ENCODE measurements at places on chromosomes 3 and 15.

GRCh38 chr15:20341901-20342600 is 199.5 kb downstream of the GOLGA6L6 start:
- DNase-seq, result no peak

DNA sequence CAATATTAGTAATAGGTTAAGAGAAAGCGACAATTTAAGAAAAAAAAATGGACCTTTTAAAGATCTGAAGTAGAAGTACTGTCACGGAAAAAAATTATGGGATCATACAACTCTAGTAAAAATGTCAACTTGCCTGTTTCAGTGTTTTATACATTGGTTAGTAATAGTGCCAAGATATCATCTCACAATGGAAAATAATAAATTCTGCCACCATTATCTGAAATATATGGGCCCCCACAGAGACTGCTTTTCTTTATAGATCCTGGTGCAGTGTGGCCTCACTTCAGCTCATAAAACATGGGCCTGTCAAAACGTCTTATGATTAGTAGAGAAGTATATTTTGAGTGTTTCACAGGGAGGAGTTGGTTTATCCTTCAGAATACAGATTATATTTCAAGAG is 266.3 kb upstream of the EPHA6 start:
- DNase-seq, result no peak

- no peak for DNase-seq
These were observed 122.9 kb downstream of the TPRG1 start for GRCh38 chr3:189294649-189295048.

- no peak for DNase-seq
These were observed 47.1 kb downstream of the HRH1 start for GRCh38 chr3:11201251-11202019.

- DNase-seq, result no peak
These were observed 5.2 kb downstream of the GCSAM start for GRCh38 chr3:112127522-112128494.

- no peak for DNase-seq
These were observed 21.9 kb downstream of the KLHL6 start for GRCh38 chr3:183533412-183534132.

DNA sequence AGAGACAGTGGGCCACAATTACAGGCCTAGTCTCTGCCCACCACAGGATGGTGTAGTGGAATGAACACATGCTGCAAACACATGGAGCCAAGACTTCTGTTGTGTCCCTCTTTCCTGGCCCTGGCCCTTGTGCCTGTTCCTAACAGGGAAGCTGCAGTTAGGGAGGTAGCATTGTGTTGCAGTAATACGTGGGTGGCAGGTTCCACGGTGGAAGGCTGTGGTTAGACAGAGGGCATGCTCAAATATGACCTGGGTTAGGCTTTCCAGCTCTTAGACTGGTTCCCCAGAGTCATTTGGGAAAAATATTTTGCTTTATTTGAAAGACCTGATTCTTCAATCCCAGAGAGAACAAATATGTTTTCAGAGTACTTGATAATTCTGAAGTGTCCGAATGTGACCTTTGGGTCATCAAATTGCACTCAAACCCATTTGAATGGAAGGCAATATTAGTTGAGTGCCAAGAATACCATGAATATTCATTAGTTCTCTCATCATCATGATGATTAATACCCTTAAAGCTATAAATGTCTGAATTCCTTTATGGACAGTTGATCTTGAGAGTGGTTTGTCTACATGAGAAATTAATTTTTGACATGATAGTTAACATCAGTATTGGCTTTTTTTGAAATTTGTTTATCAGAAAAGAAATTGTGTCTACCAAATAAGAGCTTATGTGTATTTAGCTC is 28.5 kb downstream of the PLAAT1 start:
- DNase-seq, result no peak

GRCh38 chr15:59751552-59752413 is 62.7 kb upstream of the BNIP2 start:
- no peak for DNase-seq

GRCh38 chr15:58762285-58762684 is 8.8 kb upstream of the MINDY2 start:
- DNase-seq, result no peak

DNA sequence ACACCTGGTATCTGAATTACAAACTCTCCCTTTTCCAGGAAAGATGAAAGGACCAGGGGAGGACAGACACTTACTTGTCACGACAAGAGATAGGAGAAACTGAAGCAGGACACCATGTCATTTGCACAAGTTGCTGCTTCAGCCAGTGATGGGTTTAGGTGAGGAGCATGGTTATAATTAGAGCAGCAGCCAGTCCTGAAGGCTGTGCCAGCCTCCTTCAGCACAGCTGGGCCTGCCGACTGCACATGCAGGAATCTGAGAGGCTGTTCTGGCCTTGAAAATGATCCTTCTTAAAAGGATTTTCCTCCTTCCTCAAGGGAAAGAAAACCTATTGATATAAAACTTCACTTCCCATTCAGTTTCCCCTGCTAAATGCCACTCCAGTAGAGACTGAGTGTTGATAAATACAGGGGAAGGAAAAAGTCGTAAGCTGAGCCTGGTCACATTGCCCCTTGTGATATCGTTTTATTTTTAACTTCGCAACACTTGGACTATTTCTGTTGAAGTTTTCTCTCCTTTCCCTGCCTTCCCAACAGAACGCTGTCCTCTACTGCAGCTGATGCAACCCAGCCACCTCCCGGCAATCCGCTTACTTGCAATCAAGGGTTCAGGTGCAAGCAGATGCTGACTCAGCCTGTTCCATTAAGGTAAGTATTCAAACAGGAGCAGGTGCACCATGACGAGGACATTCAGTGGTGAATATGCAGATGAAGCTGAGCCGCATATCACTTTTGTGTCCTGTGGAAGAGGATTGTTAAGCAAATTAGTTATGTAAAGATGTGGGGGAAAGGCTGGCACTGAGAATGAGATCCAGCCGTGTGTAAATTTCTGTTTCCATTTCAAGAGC is at the start of gene FBXO40:
Gene FBXO40, plus strand, starts transcription at position 524 of the 847 bp plus-strand sequence. CDS start 27,197 bp downstream, outside the sequence.
- DNase-seq, result no peak

DNA sequence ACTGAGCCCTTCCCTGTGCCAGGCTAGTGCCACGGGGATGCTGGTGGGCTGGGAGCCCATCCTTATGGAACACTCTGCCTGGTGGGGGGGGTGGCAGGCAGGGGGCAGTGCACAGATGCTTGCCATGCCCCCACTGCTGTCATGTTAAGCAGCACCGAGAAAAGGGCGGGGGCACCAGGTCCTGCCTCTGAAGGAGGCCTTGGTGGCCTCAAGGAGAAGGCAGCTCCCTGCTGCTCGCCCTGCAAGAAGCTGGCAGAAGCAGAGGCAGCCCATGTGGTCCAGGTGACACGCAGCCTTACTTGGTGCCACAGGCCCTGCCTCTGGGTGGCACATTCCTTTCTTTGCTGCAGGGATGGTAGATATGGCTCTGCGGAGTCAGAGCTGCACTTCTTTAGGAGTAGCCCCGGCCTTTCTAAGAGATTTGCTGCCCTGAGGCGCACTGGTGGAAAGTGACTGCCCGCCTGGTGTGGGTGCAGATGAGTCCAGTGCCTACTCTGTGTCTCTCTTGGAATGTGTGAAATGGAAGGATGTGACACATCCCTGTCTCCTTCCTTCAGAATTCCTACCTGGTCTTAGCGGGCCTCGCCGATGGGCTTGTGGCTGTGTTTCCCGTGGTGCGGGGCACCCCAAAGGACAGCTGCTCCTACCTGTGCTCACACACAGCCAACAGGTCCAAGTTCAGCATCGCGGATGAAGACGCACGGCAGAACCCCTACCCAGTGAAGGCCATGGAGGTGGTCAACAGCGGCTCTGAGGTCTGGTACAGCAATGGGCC is 145.8 kb downstream of the LRRK1 start:
- no peak for DNase-seq

GRCh38 chr3:3015185-3016089 is 94.7 kb downstream of the IL5RA start:
- DNase-seq, result no peak

GRCh38 chr3:20726786-20727185 is 540.8 kb upstream of the SGO1 start:
- no peak for DNase-seq

- no peak for DNase-seq
These were observed 18.2 kb upstream of the EHHADH start for GRCh38 chr3:185272033-185272432.

DNA sequence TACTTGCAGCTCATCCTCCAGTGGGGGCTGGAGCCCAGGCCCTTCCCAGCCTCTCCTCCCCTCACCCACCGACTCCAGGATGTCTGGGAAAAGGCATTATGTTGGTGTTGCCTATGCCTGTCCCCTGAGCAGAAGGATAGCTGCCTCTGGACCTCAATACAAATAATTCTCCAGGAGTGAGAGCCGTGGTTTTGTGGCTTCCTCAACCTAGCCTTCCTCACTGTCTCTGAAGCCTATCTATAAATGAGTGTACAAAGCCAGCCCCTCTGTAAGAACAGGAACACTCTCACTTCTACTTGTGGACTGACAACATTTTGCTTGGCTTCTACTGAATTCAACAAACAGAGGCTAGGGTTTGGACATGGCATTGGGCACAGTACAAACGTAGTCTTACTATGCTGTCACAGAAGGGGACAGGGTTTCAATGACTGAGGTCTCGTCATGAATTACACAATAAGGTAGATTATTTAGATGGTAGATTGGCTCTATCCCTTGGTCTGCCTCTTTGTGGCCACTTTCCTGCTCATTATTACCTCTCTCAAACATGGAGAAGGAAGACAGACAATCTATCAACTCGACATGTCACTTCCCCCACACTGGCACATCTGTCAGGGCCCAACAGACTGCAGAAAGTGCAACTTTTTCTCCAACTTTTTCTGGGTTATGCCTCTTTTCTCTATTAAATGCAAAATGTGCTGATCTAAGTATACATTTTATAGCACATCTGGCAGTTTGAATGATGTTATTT is 82.8 kb upstream of the MEX3B start:
- no peak for DNase-seq

DNA sequence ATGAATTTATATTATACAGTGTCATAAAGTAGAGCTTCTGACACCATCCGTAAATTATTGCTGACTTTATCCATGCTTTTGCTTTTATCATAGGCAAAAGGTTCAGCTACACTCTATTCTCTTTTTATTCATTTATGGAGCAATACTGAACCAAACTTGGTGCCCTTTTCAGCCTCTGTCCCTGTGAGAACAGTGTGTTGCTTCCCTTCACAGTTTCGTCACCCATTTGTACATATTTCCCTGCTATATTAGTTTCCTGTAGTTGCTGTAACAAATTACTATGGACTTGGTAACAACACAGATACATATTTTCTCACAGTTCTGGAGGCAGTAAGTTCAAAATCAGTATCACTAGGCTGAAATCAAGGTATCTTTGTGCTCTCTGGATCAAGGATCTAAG is 2.8 kb upstream of the RPL24 start:
- no peak for DNase-seq

GRCh38 chr3:17491601-17492000 is 250.8 kb downstream of the TBC1D5 start:
- DNase-seq, result no peak

DNA sequence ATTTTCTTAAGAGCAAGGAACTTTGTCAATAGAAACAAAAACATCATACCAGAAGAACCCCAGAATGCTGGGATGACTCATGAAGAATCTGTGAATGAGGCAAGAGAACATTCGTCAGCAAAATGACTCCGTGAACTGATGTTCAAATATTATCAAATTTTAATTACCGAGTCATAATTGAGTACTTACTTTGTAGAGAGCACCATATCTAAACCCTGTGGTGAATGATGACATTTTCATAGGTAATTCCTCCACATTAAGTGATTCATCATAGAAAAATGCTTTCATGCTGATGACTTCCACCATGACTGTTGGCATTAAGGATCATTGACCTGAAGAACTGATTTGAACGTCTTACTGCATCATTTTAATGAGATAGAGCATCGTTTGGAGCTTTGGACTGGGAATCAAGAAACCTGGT is 56.3 kb downstream of the PPARG start:
- no peak for DNase-seq

GRCh38 chr3:8491271-8492144 is 10.1 kb upstream of the LMCD1 start:
- DNase-seq, result no peak

Measured in stimulated activated CD4-positive, alpha-beta T cell treated with anti-CD3 and anti-CD28 coated beads, Interleukin-15, amount 100 ng/mL, for 1 hour (primary cell).